ENCODE measurements at places on chromosomes 2 and 18.

GRCh38 chr2:51782921-51783765 lies 751.2 kb upstream of the NRXN1 start:
- DNase-seq: no peak

DNA sequence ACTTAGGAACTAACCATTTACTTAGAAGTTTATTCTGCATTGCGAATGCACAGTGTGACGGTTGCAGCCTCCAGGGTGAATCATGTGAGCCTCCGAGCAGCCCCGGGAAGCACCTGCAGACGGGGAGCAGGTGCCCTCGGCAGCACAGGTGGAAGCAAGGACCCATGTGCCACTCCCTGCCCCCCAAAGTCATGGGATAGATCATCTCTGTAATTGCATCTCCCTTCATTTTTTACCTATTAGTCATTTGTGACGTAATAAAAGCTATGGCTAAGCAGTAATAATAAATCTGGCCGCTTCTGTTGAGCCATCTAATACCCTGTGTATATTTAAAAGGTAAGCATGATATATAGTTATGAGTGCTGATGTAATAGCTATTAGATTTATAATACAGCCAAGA lies 97.2 kb downstream of the PTGR3 start:
- DNase-seq: no peak

DNA sequence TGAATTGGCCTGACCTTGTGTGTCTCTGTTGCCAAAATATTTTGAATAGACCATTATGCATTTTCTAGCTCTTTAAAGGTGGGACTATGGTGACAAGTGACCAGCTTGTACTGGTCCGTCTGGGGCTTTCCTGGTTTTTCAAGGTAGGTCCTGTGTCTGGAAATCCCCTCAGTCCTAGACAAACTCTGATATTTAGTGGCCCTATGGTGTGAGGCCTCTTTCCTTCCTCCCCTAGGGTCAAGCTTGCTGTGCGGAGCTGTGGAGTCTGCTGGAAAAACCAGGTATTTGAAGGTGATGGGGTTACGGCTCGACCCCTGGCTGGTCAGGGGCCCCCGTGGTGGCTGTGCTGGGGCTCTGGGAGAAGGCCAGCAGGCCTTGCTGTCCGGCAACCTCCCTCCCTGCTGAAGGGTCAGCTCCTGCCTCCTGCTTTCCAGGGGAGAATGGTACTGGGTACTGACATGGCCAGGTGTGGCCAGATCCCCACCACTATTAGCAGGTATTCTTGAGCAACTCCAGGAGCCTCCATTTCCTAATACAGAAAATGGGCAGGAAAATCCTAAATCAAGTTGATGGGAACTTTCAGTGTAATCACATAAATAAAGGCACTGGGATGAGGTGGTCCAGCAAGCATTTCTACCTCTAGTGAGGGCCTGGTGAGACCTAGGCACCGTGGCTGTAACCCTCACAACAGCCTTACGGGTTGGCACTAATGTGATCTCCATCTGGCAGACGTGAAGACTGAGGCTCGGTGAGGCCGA lies 86.2 kb upstream of the HS6ST1 start:
- no peak for DNase-seq

DNA sequence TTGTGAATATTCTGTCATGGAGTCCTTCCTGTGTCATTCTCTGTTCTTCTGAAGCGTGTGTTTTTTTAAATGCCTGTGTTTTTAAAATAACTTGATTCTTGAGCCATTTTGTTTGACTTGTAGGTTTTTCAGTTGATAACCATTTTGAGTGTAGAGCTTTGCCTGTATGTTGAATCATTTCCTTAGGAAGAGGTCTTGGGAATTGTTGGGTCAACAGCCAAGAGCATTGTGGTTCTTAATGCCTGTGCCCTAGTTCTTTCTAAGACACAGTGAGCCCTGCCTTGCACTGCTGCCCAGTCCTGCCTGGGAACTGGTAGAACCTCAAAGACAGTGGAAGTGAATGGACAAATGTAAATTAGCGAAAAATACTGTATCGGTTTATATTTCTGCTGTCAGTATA lies 25.9 kb downstream of the RAB12 start:
- no peak for DNase-seq

GRCh38 chr2:169741-170140 lies 94.1 kb downstream of the SH3YL1 start:
- DNase-seq: no peak
